ENCODE measurements at places on chromosomes 5 and 9. TPM values are rescaled to one million over a fixed set of nuclear protein-coding genes. Genes with fewer than 3 reads are reported as not detected.

GRCh38 chr9:94085062-94085639, 887 bp downstream of the PTPDC1 start:
- ATAC-seq = no peak

DNA sequence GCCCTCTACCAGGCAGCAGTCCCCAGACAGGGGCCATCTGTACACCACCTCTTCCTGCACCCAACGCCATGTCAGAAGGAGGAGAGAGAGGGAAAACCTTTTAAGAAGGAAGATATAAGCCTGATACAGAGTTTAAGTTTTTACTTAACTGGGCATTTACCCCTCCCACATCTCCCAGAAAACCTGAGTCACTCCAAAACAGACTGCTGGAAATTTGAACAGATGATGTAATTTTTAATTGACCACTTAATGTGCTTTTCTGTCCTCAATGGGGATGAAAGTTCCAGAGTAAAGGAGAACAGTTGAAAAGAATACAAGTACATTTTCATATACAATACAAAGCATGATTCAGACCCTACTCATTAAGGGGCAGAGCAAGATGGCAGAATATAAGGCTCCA, 63.9 kb downstream of the TTC39B start:
- no peak for ATAC-seq

PLAC8L1 gene
- not detected for total RNA-seq

DNA sequence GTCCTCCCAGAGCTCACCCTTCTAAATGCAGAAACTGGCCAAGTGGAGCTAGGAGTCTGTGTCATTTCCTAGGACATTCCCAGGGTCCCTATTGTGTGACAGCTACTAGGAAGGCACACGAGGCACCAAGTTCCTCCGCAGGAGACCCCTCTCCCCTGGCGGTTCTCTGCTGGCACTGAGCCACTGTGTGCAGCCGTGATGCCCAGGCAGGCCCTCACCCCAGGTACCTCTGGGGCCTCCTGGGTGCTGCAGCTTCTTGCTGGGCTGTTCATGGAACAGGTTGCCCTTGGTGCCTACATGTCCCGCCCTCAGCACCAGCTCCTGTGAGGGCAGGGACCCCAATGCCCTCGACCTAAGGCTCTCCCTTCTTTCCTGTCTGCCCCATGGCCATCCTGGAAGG, 23.1 kb downstream of the MED10 start:
- no peak for ATAC-seq

Data from motor neuron (in vitro differentiated cells).